ENCODE measurements at places on chromosomes 6 and 20.

GRCh38 chr6:30020626-30021025, 40.4 kb upstream of the POLR1H start:
- DNase-seq: no peak

- DNase-seq: no peak
Observed at GRCh38 chr20:4569092-4569491, 152.6 kb upstream of the PRND start.

DNA sequence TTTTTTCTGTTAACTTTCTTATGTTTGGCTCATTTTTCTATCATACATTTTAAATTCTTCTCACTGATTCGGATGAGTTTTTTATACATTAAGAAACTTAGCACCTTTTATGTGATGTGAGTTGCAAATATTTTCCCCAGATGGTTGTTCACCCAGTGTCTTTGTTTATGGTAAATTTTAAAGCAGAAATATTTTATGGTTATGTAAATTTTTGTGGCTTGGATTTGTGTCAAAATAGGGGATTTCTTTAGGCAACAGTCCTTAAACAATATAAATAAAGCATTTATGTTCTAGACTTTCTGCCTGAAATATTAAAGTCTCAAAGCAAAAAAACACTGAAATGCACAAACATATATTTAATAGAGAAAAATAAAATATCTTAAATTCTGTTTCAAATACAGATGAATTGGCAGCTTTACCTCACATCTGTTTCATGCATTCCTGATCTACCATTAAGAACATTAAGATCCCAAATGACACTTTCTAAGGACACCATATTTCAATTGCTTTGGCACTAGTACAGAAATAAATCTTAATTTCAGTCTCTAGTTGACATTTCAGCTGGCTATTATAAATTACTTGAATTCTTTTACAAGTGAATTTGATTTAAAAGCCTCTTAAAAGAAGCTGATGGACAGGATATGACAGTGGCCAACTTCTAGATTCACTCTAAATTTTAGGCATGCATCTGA, 646.6 kb downstream of the HACE1 start:
- no peak for DNase-seq

DNA sequence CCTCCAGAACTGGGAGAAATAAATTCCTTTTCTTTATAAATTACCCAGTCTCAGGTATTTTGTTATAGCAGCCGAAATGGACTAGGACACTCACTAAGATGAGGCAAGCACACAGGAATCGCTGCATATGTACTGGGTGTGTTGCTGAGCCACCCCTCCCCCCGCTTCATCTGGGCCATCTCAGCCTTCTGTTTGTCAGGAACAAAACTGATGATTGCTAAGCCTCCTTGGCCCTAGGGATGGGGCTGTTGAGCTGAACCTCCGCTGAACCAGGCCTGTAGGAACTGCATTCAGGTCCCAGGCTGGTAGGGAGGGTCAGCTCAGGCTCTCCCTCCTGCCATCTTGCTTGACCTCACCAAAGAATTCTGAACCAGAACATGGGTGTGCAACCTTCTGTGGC, 108.6 kb downstream of the MAP3K7 start:
- DNase-seq: no peak

DNA sequence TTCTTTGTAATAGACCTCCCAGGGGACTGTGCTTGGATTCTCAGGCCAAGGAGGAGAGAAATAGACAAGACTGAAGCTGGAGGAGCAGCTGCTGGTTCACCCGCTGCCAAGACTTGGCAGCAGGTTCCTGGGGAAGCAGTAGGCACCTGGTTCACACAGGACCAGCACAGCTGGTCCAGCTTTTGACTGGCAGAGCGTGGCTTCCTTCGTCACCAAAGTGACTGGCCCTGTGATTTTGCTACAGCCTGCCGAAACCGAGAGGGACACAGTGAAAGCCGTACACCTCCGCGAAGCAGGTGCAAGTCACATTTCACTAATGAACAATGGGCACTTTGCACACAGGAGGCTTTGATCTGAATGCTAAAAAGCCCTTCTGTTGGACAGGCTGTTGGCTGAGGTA, 199.0 kb downstream of the RNF144B start:
- DNase-seq: no peak

- DNase-seq: no peak
Observed at GRCh38 chr20:1897965-1898464, 2.8 kb downstream of the SIRPA start.

- DNase-seq: no peak
Observed at GRCh38 chr6:168992446-168993144, 261.1 kb downstream of the THBS2 start.

Data from stimulated activated CD4-positive, alpha-beta T cell treated with anti-CD3 and anti-CD28 coated beads, TNF-alpha, amount 100 ng/mL, for 48 hours (primary cell).